Cortex of kidney (tissue), 1 donor: ENCODE measurements at places on chromosomes 1 and 21.

DNA sequence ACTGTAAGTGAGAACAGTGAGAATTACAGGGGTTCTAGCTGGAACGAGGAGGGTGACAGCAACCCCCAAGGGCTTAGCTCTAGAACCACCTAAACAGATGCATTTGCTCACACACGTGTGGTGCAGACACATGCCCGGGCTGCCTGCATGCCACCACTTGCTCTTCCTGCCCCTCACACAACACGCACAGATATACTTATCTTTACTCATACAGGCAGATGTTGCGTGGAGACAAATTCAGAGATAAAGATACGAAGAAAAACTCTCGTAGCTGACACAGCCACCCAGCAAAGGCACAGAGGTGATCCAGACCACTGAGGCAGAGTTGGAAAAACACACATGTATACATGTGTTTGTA lies 13.5 kb downstream of the VANGL1 start:
- DNase-seq, result no peak

GRCh38 chr1:65119951-65120350 lies 28.1 kb upstream of the AK4 start:
- DNase-seq, result no peak

DNA sequence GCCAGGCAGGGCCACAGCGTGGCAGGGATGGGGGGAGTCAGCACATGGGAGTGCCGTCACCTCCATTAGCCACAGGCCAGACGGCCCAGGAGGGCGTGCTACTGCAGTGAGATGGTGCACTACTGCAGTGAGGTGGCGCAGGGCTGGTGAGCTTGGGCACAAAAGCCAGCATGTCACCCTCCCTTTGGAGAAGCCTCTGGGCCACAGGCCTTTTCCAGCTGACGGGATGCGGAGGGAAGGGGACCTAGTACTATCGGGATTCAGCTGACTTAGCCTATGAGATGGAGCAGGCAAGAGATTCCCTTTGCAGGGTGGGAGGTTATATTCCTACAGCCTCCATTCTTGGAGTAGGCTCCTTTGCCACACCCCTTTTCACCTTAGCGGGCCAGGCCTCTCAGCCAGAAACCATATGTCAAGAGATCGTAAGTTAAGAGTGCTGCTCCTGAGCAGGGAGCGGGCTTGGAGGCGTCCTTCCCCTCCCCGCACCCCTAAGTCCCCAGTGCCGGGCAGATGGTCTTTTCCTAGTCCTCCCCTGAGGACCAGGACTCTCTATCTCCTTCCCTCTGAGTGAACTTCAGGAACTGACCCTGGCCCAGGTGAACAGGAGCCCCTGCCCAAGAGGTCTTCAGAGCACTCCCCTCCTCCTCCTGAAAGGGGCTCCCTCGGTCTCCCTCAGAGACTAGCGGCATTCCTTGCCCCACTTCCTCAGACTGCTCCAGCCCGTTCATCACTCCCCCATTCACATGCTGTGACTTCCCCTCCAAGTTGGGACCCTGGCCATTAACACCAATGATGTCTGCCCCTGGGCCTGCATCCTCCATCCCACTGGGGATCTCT lies 8.2 kb downstream of the NES start:
- no peak for DNase-seq

- no peak for DNase-seq
Measured at GRCh38 chr1:181658581-181658980, 175.3 kb downstream of the CACNA1E start.

GRCh38 chr1:172600615-172601014 lies 58.3 kb upstream of the FASLG start:
- DNase-seq, result no peak

DNA sequence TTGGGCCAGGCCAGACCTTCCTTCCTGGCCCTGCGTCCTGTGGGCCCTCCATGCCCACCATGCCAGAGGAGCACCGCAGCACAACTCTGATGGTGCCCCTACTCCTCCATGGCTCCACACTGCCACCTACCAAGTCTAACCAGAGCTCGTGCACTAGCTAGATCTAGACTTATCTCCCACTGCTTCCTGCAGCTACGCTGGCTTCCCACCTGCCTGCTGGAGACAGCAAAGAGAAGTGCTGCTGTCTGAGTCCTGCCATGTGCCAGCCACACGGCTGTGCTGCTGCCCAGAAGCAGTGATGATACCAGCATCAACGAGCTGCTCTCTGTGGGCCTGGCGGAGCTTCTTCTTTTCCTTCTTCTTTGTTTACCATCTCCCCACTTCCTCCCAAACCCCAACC lies 4.5 kb downstream of the GUCA2B start:
- no peak for DNase-seq

- no peak for DNase-seq
Measured at GRCh38 chr1:87644033-87644578, 315.4 kb downstream of the LMO4 start.

DNA sequence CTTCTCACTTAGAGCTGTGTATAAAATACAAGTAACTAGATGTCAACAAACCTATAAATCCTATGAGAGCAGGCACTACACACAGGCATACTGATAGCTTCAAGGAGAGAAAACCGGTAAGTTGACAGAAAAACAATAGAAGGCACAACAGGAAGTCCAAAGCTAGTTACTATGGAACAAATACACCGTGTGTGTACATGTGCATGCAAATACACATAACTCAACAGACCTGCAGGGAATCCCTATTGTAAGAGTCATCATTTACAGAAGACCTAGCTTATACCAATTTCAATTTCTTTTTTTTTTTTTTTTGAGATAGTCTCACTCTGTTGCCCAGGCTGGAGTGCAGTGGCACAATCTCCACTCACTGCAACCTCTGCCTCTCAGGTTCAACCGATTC lies 26.3 kb downstream of the JAK1 start:
- DNase-seq, result no peak

DNA sequence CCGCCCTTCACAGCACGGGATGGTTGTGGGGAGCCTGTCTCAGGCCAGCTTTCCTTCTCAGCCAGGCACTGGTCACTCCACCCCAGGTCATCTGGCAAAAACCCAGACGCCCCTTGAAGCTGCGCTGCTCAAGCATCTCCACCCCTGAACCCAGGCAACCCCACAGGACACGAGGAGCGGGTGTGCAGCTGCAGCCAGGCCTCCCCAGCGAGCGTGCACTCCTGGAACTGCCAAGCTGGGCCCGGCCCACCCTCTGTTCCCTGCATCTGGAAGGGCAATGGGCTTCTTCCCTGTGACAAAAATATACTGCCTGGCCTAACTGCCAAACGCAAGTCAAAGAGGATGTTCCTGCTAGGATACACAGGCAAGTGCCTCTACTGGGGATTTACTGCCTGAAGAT lies 39.7 kb downstream of the SLC66A1 start:
- DNase-seq, result no peak

DNA sequence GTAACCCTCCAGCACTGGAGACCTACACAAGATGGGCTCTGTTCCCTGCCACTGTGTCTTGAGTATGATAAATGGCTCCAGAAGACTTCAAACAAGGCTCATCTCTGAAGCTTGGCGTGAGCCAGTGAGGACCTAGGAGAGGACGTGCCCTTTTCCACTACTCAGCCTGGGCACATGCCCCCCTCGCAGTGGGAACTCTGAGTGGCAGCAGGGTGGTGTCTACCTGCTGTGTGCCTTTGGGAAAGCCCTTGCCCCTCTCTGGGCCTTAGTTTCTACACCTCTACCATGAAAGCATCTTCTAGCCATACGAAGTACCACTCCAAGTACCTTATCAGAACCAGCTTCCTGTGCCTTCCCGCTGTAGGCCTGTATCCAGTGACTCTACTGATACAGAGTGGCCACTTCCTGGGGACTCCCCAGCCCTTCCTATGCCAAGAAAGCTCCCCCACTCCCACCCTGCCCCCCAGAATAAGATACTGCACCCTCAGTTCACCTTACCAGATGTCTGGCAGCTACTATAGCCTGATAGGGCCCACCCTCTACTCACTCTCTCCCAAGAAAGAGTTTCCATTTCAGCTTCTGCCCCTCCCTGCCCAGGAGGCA lies 3.1 kb upstream of the MOB3C start:
- no peak for DNase-seq

DNA sequence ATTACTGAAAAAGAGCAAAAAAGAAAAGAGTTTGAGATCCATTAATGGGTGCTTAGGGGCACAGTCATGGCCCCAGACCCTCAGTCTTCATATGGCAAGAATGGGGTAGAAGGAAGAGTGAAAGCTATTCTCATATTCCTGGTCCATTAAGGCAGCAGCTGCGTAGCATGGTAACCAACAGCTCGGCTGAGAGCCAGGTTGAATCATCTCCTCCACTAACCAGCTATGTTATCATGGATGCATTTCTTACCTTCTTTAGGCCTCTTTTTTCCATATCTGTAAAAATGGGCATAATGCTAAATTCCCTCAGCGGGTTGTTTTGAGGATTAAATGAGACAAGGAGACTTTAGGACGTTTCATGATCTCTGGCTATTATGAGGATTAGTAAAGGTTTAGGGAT lies 15.0 kb upstream of the SARS1 start:
- no peak for DNase-seq

- DNase-seq, result no peak
Measured at GRCh38 chr1:161440312-161440894, 64.9 kb upstream of the FCGR2A start.

DNA sequence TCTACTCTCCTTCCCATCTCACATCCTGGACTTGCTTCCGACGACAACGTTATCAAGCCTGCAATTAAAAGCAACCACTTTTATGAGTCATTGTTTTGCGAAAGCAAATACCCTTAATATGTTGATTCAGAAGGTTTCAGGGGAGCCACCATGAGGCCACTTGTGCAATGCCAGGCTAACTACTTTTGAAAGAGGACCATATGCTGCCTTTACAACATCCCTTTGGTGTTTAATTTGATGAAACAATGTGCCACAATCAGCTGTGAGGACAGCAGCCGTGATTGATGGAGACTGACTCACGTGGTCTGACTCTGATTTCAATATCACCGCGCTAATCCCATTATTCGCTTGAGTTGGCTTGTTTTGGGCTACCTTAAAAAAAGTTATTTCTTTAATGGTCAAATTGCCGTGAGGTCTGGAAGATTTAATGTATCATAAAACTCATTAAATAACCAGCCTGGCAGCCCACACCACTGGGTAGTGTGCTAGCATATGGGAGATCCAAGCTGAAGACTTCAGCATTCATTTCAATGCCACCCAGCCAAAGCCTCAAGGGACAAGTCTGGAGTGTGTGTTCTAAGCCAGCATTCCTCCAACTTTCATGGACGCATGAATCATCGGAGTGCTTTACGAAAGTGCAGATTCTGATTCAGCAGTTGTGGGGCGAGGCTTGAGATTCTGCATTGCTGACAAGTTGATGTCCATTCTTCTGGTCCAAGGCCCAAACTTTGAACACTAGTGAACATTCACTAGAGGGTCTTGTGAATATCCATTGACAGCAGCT lies 73.3 kb upstream of the PAXBP1 start:
- no peak for DNase-seq

DNA sequence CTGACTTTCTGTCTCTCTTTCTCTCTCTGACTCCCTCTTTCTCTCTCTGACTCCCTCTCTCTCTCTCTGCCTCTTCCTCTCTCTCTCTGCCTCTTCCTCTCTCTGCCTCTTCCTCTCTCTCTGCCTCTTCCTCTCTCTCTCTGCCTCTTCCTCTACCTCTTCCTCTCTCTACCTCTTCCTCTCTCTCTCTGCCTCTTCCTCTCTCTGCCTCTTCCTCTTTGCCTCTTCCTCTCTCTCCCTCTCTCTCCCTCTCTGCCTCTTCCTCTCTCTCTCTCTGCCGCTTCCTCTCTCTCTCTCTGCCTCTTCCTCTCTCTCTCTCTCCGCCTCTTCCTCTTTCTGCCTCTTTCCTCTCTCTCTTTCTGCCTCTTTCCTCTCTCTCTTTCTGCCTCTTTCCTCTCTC lies 18.6 kb upstream of the ANKRD45 start:
- DNase-seq, result no peak

DNA sequence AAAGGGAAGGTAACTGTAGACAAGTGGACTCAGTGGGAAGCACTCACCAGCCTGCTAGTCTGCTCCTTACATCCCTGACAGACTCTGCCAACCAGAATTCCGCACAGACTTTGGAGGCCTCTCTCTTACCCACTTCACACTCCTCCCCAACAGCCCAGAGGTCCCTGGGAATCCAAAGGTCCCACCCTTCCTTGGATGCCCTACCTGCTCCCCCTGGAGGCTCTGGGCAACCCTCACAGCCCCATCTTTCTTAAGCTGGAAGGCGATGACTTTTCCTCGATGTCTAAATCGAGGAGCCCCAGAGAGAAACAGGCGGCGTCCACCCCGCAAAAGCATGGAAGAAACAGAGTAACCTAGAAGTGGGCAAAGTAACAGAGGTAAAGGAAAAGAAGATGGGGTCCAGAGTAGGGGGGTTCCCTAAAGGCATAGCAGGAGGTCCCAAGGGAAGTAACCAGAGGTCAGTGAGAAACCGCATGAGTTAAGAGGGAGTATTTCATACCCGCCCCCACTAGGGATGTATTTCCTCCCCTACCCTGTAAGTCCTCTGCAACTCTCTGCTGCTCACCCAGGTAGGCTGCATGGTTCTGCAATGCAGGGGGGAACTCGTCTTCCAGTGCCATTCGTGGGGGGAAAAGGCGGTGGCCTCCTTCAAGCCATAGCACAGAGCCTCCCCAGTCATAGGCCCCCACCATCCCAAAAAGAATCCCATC lies 8.4 kb downstream of the ITGA10 start:
- no peak for DNase-seq

- no peak for DNase-seq
Measured at GRCh38 chr21:41442481-41443186, 16.6 kb downstream of the MX1 start.

GRCh38 chr1:20187103-20187812 lies 940 bp upstream of the PLA2G2C start:
- DNase-seq, result no peak

GRCh38 chr21:8989261-8989711 lies 1532.1 kb upstream of the TPTE start:
- no peak for DNase-seq

DNA sequence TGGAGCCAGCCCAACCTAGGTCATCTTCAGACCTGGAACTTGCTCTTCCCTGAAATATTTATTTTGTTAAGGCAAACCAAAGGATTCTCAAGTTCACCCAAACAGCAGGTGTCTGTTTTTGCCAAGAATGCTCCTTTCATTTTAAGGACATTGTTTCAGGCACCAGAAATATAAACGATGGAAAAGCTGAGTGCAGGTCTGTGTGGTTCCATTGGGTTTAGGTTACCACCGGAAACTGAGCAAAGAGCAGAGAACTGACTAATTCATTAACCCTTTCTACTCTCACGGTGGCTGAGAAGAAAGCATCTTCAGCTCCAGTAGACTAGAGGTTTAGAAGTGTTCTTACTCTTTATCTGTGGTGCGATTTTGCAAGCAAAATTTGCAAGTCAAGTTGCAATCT lies 38.0 kb upstream of the ZC3H11B start:
- DNase-seq, result no peak
